Aorta (tissue), 5 donors: ENCODE measurements at places on chromosomes 7 and 10. TPM values are rescaled to one million over a fixed set of nuclear protein-coding genes. Genes with fewer than 3 reads are reported as not detected.
A peak's percentile ranks its signal among the peaks of the same experiment; 100 is the strongest.

GRCh38 chr7:106957766-106958165 lies 86.7 kb upstream of the PRKAR2B start:
- no peak overlapping the region for H3K4me3 ChIP-seq
- no peak overlapping the region for H3K27ac ChIP-seq
- peak; percentile 57 for DNase-seq
- H3K27me3 ChIP-seq = no peaks in the 10 kb centered on the region
- no peaks in the 10 kb centered on the region for H3K4me1 ChIP-seq
- no peaks in the 10 kb centered on the region for H3K36me3 ChIP-seq

DNA sequence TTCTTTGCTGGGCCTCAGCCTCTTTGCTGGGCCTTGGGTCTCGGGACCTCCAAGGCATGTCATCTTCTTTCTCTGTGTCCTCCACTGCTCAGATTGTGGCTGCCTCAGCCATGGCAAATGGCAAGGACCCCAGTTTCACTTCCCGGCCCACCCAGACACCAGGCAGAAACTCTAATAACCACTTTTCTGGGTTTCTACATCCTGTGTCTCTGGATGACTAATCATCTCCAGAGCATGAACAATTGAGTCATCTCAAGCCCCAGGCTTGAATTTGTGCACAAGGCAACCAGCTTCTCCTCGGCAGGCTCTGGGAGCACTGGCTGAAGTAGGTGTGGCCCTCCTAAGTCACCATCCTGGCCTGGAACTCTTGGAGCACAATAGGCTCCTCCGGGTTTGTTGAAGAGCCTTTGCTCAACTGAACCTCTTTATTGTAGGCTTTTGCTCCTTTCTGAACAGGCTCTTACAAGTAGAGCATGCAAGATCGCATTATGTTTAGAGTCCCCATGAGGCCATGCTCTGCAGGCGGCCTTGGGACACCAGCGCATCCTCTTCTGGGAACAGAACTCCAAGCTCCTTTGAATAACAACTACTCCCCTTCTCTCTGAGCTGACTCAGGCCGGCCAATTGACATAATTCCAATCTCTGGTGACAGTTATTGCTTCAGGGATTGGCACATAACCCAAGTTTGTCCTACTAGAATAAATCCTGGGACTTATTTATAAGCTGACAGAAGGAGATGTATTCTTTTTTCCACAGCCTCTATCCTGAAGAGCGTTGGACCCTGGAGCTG lies 218.1 kb downstream of the WDR11 start:
- H3K36me3 ChIP-seq = no peaks in the 10 kb centered on the region
- no peaks in the 10 kb centered on the region for H3K4me1 ChIP-seq
- DNase-seq = no peak
- H3K27me3 ChIP-seq = no peaks in the 10 kb centered on the region
- no peak overlapping the region for H3K4me3 ChIP-seq

GRCh38 chr7:94998266-94999068 lies 91.1 kb downstream of the PPP1R9A start:
- no peaks in the 10 kb centered on the region for H3K4me1 ChIP-seq
- H3K27me3 ChIP-seq = no peaks in the 10 kb centered on the region
- H3K36me3 ChIP-seq = no peaks in the 10 kb centered on the region
- no peak overlapping the region for H3K27ac ChIP-seq

- H3K27me3 ChIP-seq = no peaks in the 10 kb centered on the region
- no peaks in the 10 kb centered on the region for H3K4me1 ChIP-seq
- H3K36me3 ChIP-seq = no peaks in the 10 kb centered on the region
Observed at GRCh38 chr10:66837990-66838389, 87.8 kb upstream of the LRRTM3 start.

GRCh38 chr10:58588673-58589265 lies 76.1 kb downstream of the BICC1 start:
- peaks cover 2% of the 10 kb centered on the region for H3K4me1 ChIP-seq
- H3K27me3 ChIP-seq = no peaks in the 10 kb centered on the region
- H3K36me3 ChIP-seq = no peaks in the 10 kb centered on the region
- no peak for DNase-seq
- H3K4me3 ChIP-seq = no peak overlapping the region

DNA sequence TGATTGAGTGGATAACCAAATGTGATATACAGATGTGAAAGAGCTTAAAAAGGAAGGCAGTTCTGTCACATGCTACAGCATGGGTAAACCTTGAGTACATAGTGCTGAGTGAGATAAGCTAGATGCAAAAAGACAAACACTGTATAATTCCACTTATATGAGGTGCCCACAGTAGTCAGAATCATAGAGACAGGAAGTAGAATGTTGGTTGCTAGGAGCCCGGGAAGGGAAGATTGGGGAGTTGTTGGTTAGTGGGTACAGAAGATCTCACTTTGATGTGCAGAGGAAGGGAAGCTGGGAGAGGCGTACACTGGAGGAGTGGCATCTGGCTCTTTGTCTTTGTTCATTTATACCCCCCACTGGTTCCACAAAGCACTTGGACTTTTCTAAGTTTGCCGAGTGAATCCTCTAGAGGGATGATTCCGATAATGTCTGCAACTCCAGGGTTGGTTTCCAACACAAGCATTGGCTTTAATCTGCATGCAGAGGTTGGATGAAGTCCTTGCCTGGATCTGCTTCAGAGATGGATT lies 39.5 kb downstream of the TSPAN14 start:
- H3K27ac ChIP-seq = no peak overlapping the region
- no peaks in the 10 kb centered on the region for H3K27me3 ChIP-seq
- no peaks in the 10 kb centered on the region for H3K36me3 ChIP-seq
- H3K4me1 ChIP-seq = peaks cover 2% of the 10 kb centered on the region

DNA sequence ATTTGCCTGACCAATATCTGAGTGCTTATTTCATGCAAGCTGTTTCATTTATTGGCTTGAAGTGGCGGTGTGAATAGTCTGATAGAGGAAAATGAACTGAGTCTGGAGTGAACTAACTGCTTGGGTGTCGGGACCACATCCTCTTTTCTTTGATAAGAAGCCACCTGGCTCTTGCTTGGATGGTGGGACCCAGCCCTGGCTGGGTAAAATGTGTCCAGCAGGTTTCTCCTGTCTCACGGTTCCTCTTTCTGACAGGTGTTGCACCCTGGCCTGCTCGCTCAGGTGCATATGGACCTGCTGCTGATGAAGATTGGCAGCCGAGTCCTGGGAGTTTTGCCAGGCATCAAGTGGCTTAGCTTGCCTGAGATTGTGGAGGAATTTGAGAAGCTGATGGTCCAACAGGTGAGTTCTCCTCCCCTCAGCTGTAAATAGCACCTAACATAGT lies 1.6 kb downstream of the ADCK2 start:
- H3K4me1 ChIP-seq = no peaks in the 10 kb centered on the region
- DNase-seq = peak; percentile 49
- no peaks in the 10 kb centered on the region for H3K27me3 ChIP-seq

DNA sequence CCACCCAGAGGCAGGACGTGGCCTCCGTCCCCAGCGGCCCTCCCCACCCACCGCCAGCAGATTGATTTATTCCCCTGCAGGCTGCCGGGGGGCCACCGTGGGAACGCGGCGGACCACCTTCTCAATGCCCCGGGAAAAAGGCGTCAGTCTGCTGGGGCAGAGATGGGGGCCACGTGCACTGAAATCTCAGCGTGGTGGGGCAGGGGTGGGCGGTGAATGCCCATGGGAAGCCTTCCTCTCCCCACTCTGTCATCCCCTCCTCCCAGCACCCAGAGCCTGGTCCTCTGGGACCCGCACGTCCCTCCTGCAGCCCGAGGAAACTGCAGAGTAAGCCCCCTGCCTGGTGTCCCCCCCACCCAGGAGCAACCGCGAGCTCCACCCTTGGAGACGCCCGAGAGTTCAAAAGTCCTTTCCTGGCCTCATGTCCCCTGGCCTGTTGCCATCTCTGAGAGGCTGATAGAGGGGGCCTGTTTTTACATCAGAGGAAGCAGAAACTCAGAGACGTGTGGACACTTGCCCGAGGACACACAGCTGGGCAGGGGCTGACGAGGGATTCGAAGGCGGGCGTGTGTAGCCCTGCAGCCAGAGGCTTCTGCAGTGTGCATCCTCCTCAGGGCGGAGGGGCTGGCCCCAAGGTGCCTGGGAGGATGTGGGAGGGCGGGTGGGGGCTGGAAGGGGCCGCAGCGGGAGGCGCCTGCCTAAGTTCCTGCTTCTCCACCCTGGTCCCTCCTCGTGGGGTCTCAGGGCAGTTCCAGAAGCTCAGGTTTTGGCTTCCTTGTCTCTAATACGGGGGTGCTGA lies 21.8 kb downstream of the UNCX start:
- no peak for DNase-seq
- H3K27me3 ChIP-seq = no peaks in the 10 kb centered on the region
- no peak overlapping the region for H3K4me3 ChIP-seq
- H3K4me1 ChIP-seq = no peaks in the 10 kb centered on the region

DNA sequence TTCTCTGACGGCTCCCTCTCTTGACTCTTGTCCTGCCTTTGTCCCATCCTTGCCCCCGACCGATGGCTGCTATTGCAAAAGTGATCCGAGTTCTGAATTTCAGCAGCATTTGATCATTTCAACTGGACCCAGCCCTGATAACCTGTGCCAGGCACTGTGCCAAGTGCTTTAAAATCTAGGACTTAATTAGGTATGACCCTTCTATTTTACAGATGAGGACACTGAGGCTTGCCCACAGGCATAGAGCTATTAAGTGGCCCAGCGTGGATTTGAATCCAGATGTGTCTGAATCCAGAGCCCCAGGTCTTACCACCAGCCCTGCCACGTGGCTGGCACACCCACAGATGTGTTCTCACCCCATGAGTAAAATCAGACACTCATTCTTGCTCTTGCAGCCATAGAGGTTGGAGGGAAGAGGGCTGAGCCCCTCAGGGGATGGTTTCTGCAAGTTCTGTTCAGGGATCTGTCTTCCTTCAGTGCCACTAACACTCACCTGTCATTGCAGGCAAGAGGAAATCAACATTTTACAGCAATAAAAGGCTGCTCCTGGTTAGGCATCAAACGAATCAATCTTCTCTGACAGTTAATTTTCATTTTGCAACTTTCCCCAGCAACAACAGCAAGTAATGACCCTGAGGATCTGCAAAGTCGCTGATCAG lies 101.2 kb downstream of the GRID1 start:
- H3K27me3 ChIP-seq = no peaks in the 10 kb centered on the region
- DNase-seq = no peak
- no peak overlapping the region for H3K4me3 ChIP-seq
- no peaks in the 10 kb centered on the region for H3K36me3 ChIP-seq

- H3K27ac ChIP-seq = no peak overlapping the region
- H3K4me1 ChIP-seq = no peaks in the 10 kb centered on the region
- no peak for DNase-seq
- no peaks in the 10 kb centered on the region for H3K36me3 ChIP-seq
- H3K4me3 ChIP-seq = no peak overlapping the region
- H3K27me3 ChIP-seq = no peaks in the 10 kb centered on the region
Observed at GRCh38 chr7:106736508-106737201, 75.7 kb upstream of the CCDC71L start.

GRCh38 chr10:126956712-126957108 lies 51.5 kb downstream of the DOCK1 start:
- H3K4me3 ChIP-seq = no peak overlapping the region
- H3K4me1 ChIP-seq = no peaks in the 10 kb centered on the region
- no peak overlapping the region for H3K27ac ChIP-seq
- no peaks in the 10 kb centered on the region for H3K27me3 ChIP-seq
- H3K36me3 ChIP-seq = no peaks in the 10 kb centered on the region

DNA sequence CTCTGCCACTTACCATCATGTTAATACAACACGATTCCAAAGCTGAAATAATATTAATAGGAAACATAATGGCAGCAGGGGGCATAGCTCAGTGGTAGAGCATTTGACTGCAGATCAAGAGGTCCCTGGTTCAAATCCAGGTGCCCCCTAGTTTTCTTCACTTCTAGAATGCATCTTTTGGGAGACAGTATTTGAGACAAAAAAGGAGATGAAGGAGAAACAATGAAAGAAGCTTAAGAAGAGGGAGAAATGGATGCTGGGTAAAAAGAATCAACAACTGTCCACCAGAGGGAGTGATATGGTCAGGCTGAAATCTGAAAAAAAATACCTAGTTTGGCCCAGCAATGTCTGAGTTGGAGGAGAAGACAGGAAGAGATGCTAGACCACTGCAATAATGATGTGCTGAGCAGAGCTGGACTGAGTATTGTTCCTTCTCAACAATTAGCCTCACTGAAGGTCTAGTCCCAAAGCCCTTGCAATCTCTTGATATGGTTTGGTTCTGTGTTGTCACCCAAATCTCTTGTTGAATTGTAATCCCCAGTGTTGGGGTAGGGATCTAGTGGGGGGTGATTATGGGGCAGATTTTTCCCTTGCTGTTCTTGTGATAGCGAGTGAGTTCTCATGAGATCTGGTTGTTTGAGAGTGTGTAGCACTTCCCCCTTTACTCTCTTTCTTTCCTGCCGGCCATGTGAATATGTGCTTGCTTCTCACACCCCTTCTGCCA lies 48.3 kb downstream of the ZNF783 start:
- no peaks in the 10 kb centered on the region for H3K36me3 ChIP-seq
- H3K27me3 ChIP-seq = no peaks in the 10 kb centered on the region
- no peak for DNase-seq

- DNase-seq = no peak
- H3K4me1 ChIP-seq = no peaks in the 10 kb centered on the region
- H3K27ac ChIP-seq = no peak overlapping the region
- no peaks in the 10 kb centered on the region for H3K36me3 ChIP-seq
- no peaks in the 10 kb centered on the region for H3K27me3 ChIP-seq
Observed at GRCh38 chr7:111009526-111010040, 81.3 kb upstream of the LRRN3 start.

GRCh38 chr7:98224701-98225181 lies 13.5 kb downstream of the BHLHA15 start:
- no peak overlapping the region for H3K4me3 ChIP-seq
- H3K4me1 ChIP-seq = no peaks in the 10 kb centered on the region
- no peak overlapping the region for H3K27ac ChIP-seq
- H3K27me3 ChIP-seq = no peaks in the 10 kb centered on the region
- no peaks in the 10 kb centered on the region for H3K36me3 ChIP-seq

- no peaks in the 10 kb centered on the region for H3K27me3 ChIP-seq
- H3K36me3 ChIP-seq = no peaks in the 10 kb centered on the region
- H3K4me3 ChIP-seq = no peak overlapping the region
- no peaks in the 10 kb centered on the region for H3K4me1 ChIP-seq
- H3K27ac ChIP-seq = no peak overlapping the region
Observed at GRCh38 chr10:42970451-42971250, 106.2 kb upstream of the RET start.

TMEM140 gene
- 32.4 TPM for total RNA-seq

CYP17A1 gene
- not detected for total RNA-seq

SPDYE8 gene
- not detected for total RNA-seq

TWIST1 gene
- 12.3 TPM for total RNA-seq
